ENCODE measurements at places on chromosomes 16 and 17. TPM values are rescaled to one million over a fixed set of nuclear protein-coding genes. Genes with fewer than 3 reads are reported as not detected.

The TERB1 gene
- not detected for total RNA-seq

The TBC1D3 gene
- total RNA-seq, result not detected

The KRTAP1-5 gene
- not detected for total RNA-seq

The SBK1 gene
- 2.0 TPM for total RNA-seq

The SOX9 gene
- total RNA-seq, result 10.9 TPM

The SPEM1 gene
- total RNA-seq, result not detected

The NDE1 gene
- total RNA-seq, result 12.6 TPM

The HOXB2 gene
- 2.7 TPM for total RNA-seq

The ZNF830 gene
- total RNA-seq, result 8.9 TPM

The C1QTNF8 gene
- 0.13 TPM for total RNA-seq

The TRPV3 gene
- total RNA-seq, result 1.0 TPM

The PLCG2 gene
- total RNA-seq, result 7.2 TPM

The KCNJ12 gene
- 12.2 TPM for total RNA-seq

The SYCE1L gene
- 0.46 TPM for total RNA-seq

The SLC5A2 gene
- total RNA-seq, result not detected

The SYNGR3 gene
- 0.32 TPM for total RNA-seq

The PIRT gene
- not detected for total RNA-seq

The KIF18B gene
- total RNA-seq, result 1.8 TPM

The MTSS2 gene
- total RNA-seq, result 74.1 TPM

The TBKBP1 gene
- 16.3 TPM for total RNA-seq

The RPL26 gene
- 939 TPM for total RNA-seq

The TSR1 gene
- total RNA-seq, result 19.4 TPM

The SECTM1 gene
- total RNA-seq, result 4.3 TPM

The CBX2 gene
- 4.2 TPM for total RNA-seq

The IKZF3 gene
- 0.22 TPM for total RNA-seq

The HES7 gene
- 0.13 TPM for total RNA-seq

The MEIOC gene
- not detected for total RNA-seq

The CCDC144A gene
- total RNA-seq, result 1.8 TPM

All from Right ventricle myocardium superior (tissue), 1 donor.